Glutamatergic neuron (in vitro differentiated cells): ENCODE measurements at places on chromosomes 6 and 20.

DNA sequence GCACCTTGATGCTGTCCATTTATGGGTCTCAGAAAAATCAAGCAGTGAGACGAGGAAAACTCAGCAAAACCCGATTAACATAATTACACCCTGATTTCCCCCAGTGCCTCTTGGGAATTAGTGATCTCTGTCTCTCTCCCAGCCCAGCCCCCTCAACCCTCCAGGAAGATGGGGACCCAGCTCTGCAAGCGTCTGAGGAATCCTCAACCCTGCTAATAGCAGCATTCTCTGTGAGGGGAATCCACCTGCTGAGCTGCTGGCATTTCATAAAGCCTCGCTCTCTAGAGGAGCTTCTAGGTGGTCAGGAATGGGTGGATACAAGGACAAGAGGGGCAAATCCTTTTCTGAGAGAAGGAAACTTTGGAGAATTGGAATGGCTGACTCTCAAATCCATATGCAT lies 13.9 kb downstream of the NR2E1 start:
- DNase-seq, result no peak

DNA sequence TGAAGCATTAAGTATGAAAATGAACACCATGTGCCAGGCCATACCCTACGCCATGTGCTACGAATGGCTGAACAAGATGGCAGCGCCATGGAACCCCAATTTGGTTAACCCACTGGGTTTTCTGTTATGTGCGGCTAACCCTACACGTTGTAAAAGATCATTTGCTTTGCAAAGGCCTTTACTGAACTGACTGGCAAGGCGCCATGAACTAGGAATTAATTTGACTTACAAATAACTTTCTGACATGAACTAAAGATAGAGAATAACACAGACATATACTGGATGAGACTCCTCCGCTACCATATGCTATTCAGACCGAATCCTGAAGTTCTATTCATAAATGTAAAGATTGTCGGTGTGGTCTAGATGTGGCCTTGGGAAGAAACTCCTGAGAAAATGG lies 3.9 kb downstream of the CNKSR3 start:
- no peak for DNase-seq

- no peak for DNase-seq
These were observed 12.2 kb downstream of the SNAP91 start for GRCh38 chr6:83696674-83697073.

DNA sequence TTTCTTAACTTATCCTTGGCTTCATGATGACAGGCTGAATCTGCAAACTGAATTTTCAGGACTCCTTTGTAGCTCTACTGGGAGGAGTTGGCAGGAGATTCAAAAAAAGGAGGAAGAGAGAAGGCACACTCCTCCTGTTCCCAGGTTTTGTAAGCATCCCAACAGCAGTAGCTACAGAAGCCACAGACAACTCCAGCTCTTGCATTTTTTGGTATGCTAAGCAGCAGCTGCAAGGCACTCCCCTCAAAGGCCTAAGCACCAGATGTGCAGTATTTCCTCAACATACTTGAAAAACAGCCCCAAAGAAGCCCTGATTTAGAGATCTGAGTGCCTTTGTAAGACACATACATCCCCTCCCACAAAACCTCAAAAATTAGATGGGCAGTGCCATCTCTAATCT lies 328.6 kb upstream of the SYNCRIP start:
- DNase-seq, result no peak

DNA sequence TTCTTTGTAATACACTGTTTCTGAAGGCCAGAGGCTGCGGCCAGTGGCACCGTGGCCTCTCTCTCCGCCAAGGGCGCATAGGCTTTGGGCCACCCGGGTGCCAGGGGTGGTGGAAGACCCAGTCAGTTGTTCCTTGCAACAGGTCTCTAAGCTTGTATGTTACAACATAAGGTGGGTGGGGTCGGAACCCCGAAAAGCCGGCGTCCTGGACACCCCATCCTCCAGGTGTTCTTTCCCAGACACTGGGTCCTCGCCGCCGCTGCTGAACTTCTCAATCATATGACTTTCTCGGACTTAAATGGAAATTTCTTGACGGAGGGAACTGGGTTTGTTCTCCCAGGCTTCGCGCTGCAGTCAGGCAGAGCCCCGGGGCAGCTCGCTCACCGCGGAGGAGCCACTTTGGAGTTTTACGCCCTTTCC lies 983 bp upstream of the KCNQ5 start:
- peak; percentile 17 for DNase-seq
